ENCODE measurements at places on chromosomes 5 and 9. TPM values are rescaled to one million over a fixed set of nuclear protein-coding genes. Genes with fewer than 3 reads are reported as not detected.

GRCh38 chr5:173016598-173017046, 33.1 kb downstream of the ATP6V0E1 start:
- H3K27me3 ChIP-seq, result no peaks in the 10 kb centered on the region
- H3K4me3 ChIP-seq, result peak overlapping the region; percentile 3
- H3K36me3 ChIP-seq, result peaks cover 22% of the 10 kb centered on the region
- H3K27ac ChIP-seq, result peak overlapping the region; percentile 94
- no peak for DNase-seq

DNA sequence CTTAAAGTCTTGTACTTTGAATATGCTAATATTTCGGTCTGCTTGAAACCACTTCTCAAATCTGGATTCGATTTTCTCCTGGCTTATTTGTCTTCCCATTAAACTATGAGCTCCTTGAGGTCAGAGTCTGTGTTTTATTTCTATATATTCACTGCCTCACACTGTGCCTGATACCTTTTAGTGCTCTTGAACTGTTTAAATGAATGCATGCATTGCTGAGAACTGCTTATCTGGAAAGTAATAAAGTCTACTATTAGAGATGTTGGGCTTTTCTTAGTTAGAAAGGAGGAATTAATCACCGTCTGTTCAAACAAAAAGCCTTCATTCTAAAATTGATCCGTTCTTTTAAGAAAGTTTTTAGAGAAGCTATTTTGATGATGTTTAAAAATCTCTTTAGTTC, 6.0 kb downstream of the CREBRF start:
- no peaks in the 10 kb centered on the region for H3K36me3 ChIP-seq
- H3K27ac ChIP-seq, result no peak overlapping the region
- no peaks in the 10 kb centered on the region for H3K27me3 ChIP-seq
- H3K4me3 ChIP-seq, result no peak overlapping the region

GRCh38 chr5:113488645-113489184, 462 bp upstream of the MCC start:
- H3K36me3 ChIP-seq, result peaks cover 28% of the 10 kb centered on the region
- peaks cover 16% of the 10 kb centered on the region for H3K4me1 ChIP-seq
- no peak overlapping the region for H3K27ac ChIP-seq
- no peak for DNase-seq

GRCh38 chr5:93577854-93578812, 2.9 kb downstream of the NR2F1-AS1 start:
- DNase-seq, result no peak
- H3K36me3 ChIP-seq, result no peaks in the 10 kb centered on the region
- peaks cover 42% of the 10 kb centered on the region for H3K4me1 ChIP-seq

DNA sequence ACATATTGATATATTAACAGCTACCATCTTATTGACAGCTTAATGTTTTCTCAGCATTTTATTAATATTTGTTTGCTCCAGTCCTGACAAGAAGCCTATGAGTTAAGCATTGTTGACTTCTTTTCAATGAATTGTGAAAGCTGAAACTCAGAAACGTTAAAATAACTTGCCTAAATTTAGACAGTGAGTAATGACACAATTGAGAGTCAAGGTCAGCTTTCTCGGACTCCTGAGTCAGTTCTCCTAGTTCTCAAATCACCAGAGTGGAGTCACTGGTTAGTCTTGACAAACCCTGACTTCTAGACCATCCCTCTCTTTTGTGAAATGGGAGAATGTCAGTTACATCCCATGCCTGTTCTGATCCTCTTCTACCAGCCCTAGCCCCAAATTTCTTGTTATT, 222.7 kb upstream of the ACO1 start:
- H3K27ac ChIP-seq, result no peak overlapping the region
- H3K4me1 ChIP-seq, result peaks cover 12% of the 10 kb centered on the region
- H3K36me3 ChIP-seq, result no peaks in the 10 kb centered on the region
- H3K27me3 ChIP-seq, result no peaks in the 10 kb centered on the region

DNA sequence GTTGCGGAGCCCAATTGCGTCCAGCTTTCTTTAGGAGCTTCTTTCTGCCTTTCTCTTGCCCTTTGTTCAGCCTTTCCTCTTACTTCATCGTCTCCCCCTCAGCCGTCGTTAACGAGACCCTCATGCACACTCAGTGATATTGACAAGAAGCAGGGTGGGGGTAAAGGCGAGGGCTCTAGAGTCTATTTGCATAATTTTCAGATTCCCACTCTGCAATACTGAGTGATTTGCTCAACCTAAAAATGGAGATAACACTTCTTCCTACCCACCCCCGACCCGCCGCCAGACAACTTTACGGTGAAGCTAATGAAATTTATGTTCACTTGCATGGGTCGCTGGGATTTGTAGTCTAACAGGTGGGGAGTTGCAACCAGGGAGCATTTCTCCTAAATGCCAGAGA, 1.3 kb upstream of the TBC1D2 start:
- no peaks in the 10 kb centered on the region for H3K27me3 ChIP-seq
- no peak for DNase-seq
- H3K4me3 ChIP-seq, result peak overlapping the region; percentile 93
- peak overlapping the region; percentile 95 for H3K27ac ChIP-seq
- H3K36me3 ChIP-seq, result peaks cover 5% of the 10 kb centered on the region
- H3K4me1 ChIP-seq, result peaks cover 36% of the 10 kb centered on the region

- no peaks in the 10 kb centered on the region for H3K36me3 ChIP-seq
- H3K27ac ChIP-seq, result no peak overlapping the region
- H3K4me3 ChIP-seq, result no peak overlapping the region
- DNase-seq, result no peak
- peaks cover 46% of the 10 kb centered on the region for H3K27me3 ChIP-seq
Observed at GRCh38 chr5:55241746-55242145, 8.3 kb upstream of the CCNO start.

DNA sequence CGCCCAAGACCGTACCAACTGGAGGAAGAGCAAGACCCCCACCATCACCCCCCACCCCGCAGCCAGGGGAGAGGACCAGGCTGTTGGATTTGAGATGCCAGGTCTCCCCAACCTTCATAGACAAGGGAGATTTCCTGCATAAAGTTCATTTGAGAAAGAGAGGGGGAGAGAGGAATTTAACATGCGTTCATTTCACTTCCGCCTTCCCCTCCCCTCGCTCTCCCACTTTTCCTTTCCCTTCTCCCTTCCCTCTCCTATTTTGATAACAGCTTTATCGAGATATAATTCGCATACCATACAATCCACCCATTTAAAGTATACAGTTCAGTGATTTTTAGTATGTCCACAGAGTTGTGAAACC, 4.2 kb upstream of the NKX2-5 start:
- DNase-seq, result no peak
- H3K27ac ChIP-seq, result no peak overlapping the region
- H3K4me3 ChIP-seq, result peak overlapping the region; percentile 63
- H3K27me3 ChIP-seq, result peaks cover 100% of the 10 kb centered on the region

- no peak overlapping the region for H3K4me3 ChIP-seq
- H3K36me3 ChIP-seq, result no peaks in the 10 kb centered on the region
- DNase-seq, result no peak
- H3K27me3 ChIP-seq, result no peaks in the 10 kb centered on the region
- no peak overlapping the region for H3K27ac ChIP-seq
- H3K4me1 ChIP-seq, result peaks cover 17% of the 10 kb centered on the region
Observed at GRCh38 chr9:125468646-125469045, 207.0 kb downstream of the GAPVD1 start.

DNA sequence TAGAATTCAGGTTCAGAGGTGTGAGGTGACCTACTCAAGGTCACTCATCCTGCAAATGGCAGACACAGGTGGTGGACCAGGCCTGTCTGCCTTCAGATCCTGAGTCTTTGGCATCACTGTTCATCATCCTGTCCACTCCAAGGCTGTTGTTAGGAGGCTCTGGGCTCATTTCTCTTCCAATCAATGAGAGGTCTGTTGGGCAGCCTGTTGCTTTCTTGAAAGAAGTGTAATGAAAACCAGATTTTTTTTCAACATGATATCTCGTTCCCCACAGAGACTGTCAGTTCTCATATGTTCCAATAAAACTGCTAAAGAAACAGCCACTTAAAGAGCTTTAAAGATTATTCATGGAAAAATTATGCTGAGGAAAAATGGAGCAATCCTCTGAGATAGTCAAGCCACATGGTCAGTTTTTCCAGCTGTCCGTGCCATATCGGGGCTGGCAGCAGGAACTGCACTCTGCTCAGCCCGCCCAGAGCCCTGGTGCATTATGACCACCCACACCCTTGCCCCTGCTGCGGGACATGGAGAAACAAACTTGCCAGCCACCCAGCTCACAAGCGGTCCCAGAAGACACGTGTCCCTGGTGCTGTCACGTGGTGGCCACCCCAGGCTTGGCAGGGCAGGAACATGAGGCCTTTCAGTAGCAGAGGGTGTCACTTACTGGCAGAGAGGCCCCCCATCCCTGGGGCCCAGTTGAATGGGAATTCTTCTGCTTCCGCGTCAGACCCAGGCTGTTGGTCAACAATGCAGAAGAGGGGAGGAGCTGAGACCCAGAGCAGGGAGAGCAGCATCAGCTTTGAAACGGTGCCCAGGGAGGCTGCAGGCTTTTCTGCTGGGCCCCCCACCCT, 63.7 kb upstream of the ANGPTL2 start:
- H3K27me3 ChIP-seq, result no peaks in the 10 kb centered on the region
- H3K4me3 ChIP-seq, result no peak overlapping the region
- peak overlapping the region; percentile 2 for H3K27ac ChIP-seq
- peaks cover 12% of the 10 kb centered on the region for H3K4me1 ChIP-seq

GRCh38 chr9:98383758-98384157, 128.3 kb upstream of the TBC1D2 start:
- no peak overlapping the region for H3K27ac ChIP-seq
- DNase-seq, result no peak
- H3K4me3 ChIP-seq, result no peak overlapping the region

- H3K4me1 ChIP-seq, result peaks cover 29% of the 10 kb centered on the region
- H3K27me3 ChIP-seq, result peaks cover 24% of the 10 kb centered on the region
- H3K4me3 ChIP-seq, result no peak overlapping the region
- no peaks in the 10 kb centered on the region for H3K36me3 ChIP-seq
- no peak overlapping the region for H3K27ac ChIP-seq
Observed at GRCh38 chr5:61304590-61305381, 27.3 kb upstream of the ZSWIM6 start.

- H3K4me1 ChIP-seq, result no peaks in the 10 kb centered on the region
- no peaks in the 10 kb centered on the region for H3K27me3 ChIP-seq
- DNase-seq, result no peak
Observed at GRCh38 chr5:98977723-98978122, 48.9 kb upstream of the CHD1 start.

DNA sequence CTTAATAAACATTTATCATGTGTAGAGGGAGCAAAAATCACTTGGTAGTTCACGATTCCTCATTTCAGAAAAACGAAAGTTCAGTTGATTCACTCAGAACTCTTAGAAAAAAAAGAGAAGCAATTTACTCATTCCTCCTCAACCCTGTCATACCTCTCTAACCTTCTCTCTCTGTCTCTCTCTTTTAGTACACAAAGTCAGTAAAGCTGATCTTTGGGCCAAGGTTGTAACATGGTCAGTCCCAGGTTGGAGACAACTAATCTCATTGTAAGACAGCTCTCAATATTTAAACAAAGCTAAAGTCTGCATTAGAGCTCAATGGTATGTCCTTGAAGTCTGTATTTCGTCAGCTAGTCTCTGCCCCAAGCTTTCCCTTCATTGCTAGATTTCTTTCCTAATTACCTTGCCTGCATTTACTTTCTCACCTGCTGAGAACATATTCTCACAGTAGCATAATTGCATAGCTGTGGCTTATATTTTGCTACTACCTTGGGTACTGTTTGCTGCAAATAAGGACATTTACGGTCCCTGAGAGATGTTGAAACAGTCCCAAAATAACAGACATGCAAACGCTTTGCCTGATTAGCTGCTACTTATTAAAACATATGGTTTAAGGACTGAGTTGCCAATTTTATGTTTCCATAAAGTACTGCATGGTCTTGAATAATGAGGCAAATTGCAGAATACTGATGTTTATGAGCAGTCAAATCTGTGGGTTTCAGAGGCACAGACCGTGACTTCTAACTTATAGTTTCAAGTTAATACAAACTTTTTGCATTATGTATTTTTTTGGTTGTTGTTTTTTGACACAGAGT, 138.3 kb downstream of the GPBP1 start:
- no peak for DNase-seq
- no peak overlapping the region for H3K4me3 ChIP-seq
- H3K27ac ChIP-seq, result no peak overlapping the region

DNA sequence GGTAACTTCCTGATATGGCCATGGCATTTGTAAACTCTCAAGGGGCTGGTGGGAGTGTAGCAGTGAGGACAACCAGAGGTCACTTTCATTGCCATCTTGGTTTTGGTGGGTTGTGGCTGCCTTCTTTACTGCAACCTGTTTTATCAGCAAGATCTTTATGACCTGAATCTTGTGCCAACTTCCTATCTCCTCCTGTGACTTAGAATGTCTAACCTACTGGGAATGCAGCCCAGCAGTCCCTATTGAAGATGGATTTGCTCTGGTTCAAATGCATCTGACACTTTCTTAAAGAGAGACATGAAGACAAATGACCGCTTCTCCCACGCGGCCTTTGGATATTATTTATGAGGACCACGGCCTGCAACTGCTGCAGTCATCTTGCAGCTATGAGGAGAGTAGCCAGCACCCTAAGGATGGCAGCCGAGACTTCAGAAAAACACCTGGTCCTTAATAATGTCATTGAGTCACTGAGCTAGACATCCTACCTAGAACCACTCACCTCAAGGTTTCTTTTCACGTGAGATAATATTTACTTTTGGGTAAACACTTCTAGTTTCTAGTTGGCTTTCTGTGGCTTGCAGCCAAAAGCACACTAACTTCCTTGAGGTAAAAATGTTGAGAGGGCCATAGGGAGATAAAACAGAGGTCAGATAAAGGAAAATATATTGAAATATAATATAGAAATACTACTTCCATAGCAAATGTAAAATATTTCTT, 28.2 kb downstream of the CETN3 start:
- no peak overlapping the region for H3K4me3 ChIP-seq
- no peak overlapping the region for H3K27ac ChIP-seq
- no peaks in the 10 kb centered on the region for H3K27me3 ChIP-seq
- 0 out of 2 replicates have a peak, but pooled peaks cover 4% of the 10 kb centered on the region for H3K4me1 ChIP-seq
- DNase-seq, result no peak
- H3K36me3 ChIP-seq, result no peaks in the 10 kb centered on the region

GRCh38 chr5:152864447-152864846, 459.4 kb upstream of the NMUR2 start:
- no peak for DNase-seq
- no peak overlapping the region for H3K4me3 ChIP-seq
- H3K27me3 ChIP-seq, result no peaks in the 10 kb centered on the region
- peaks cover 15% of the 10 kb centered on the region for H3K4me1 ChIP-seq

- DNase-seq, result no peak
- H3K27me3 ChIP-seq, result peaks cover 24% of the 10 kb centered on the region
- H3K36me3 ChIP-seq, result no peaks in the 10 kb centered on the region
- no peak overlapping the region for H3K4me3 ChIP-seq
- H3K27ac ChIP-seq, result no peak overlapping the region
Observed at GRCh38 chr9:120698766-120699165, 15.5 kb downstream of the MEGF9 start.

DNA sequence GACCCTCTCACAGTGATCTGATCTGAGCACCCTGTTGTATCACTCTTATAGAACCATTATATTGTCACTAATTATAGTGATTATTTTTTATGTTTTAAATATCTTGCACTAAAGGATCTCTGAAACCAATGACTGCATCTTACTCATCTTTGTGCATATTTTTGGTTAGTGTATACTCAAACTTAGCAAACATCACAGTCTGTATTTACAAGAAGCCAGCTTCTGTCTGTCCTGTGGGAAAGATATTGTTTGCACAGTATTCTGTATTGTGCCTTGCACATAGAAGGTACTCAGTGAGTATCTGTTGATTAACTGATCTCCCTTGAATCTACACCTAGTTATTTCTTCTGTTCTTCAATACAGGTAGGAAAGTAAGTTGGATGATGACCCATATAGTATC, 131.5 kb downstream of the PAM start:
- no peak overlapping the region for H3K27ac ChIP-seq
- no peak overlapping the region for H3K4me3 ChIP-seq
- H3K36me3 ChIP-seq, result no peaks in the 10 kb centered on the region
- H3K27me3 ChIP-seq, result no peaks in the 10 kb centered on the region

SYK gene
- total RNA-seq, result 7.4 TPM

ZCCHC9 gene
- total RNA-seq, result 30.4 TPM

NIPAL4 gene
- not detected for total RNA-seq

CDKN2B gene
- total RNA-seq, result 0.73 TPM

HIGD2A gene
- 108 TPM for total RNA-seq

All from WTC11 (cell line).